ENCODE measurements at places on chromosomes 4 and X.

- DNase-seq: no peak
Observed at GRCh38 chrX:135463937-135464336, 42.2 kb downstream of the SMIM10L2A start.

GRCh38 chrX:18389966-18390365 lies 35.4 kb upstream of the CDKL5 start:
- DNase-seq: no peak

- no peak for DNase-seq
Observed at GRCh38 chr4:183966371-183966770, 61.3 kb downstream of the STOX2 start.

DNA sequence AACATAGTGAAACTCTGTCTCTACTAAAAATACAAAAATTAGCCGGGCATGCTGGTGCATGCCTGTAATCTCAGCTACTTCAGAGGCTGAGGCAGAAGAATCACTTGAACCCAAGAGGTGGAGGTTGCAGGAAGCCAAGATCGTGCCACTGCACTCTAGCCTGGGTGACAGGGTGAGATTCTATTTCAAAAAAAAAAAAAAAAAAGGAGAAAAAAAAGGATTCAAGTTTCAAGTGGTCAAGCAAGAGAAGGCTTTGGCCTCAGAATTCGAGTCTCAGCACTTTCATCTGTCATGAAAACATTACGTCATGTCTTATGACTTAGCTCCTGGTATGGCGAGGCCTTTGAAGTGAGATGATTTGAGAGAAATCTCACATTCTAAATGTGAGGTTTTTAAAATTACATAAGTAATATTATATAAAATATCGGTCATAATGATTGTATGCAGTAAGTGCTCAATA lies 21.2 kb upstream of the DHRSX start:
- no peak for DNase-seq

DNA sequence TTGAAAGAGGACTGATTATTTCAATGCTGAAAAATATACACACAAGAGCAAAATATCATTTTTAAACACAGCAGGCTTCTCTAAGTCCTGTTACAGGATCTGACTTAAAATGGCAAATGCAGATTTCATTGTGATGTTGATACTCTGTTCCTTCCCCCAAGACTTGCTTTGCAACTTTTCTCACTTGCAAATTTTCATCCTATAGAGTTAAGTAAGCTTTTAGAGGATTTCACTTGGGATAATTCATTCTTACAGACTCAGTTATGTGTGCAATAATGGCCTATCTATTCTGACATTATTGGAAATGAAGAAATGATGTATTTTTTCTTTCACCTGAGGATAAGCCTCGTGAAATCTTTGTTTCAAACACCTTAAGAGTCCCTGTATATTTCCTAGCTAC lies 2403.2 kb downstream of the ARAP2 start:
- DNase-seq: no peak

GRCh38 chr4:24364249-24364648 lies 220.1 kb downstream of the DHX15 start:
- DNase-seq: no peak

GRCh38 chrX:154714925-154715324 lies 36.0 kb downstream of the GAB3 start:
- DNase-seq: peak; percentile 70

- DNase-seq: no peak
Observed at GRCh38 chrX:24392709-24393108, 32.3 kb downstream of the SUPT20HL1 start.
